Vagina (tissue), 2 donors: ENCODE measurements at places on chromosomes 7 and 10.

- no peaks in the 10 kb centered on the region for H3K27me3 ChIP-seq
- no peak for DNase-seq
- H3K27ac ChIP-seq, result no peak overlapping the region
- H3K36me3 ChIP-seq, result no peaks in the 10 kb centered on the region
These were observed 29.4 kb upstream of the CACNA2D1 start for GRCh38 chr7:82472966-82473365.

DNA sequence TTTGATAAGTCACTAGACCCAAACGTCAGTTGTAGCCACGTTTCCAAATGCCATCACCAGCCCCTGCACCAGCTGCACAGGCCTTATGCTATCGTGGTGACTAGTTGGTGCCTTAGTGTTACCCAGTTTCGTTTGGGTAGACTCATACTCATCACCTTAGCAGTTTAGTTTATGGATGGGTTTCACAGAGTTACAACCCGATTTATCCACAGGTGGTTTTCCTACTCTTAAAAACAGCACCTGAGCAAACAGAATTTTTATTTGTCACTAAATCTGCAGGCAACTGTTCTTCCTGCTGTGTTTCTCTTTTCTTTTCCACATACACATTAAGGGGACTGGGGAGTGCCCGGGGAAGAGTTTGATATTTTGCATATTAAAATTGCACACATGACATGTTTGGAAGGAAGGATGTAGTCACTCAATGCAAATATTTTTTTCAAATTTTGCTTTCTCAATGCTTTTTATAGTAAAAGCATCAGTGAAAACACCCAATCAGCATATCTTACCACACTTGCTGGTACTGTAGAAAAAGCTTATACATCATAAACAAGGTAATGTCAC lies 41.6 kb downstream of the PDSS1 start:
- DNase-seq, result no peak
- H3K27ac ChIP-seq, result no peak overlapping the region
- no peak overlapping the region for H3K4me3 ChIP-seq
- no peaks in the 10 kb centered on the region for H3K36me3 ChIP-seq

DNA sequence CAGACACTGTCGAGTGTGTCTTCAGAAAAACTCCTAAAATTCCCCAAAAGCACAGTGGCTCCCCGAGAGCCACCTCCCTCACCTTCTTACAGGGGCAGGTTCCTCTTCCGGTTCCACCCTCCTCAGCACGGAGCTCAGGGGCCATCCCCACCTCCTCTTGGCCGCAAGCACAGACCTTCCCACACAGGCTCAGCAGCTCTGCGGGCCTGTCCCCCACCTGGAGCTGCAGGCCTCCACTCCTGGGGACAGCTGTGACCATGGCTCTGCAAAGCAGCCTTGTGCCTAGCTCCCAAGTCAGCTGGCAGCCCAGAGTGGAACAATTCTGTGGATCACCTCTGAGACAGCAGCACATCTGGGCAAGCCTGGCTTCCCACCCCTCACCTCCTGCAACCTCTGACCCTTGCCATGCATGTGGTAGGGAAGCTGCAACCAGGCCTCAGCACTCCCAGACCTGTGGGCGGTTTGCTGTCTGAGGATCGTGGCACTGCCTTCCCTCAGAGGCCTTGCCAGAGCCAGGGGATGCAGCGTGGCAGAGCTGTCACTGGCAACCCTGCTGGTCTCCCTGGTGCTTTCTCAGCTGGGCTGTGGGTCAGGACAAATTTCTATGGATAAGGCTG lies 79.7 kb downstream of the ALOX5 start:
- no peak overlapping the region for H3K27ac ChIP-seq
- no peaks in the 10 kb centered on the region for H3K27me3 ChIP-seq
- no peaks in the 10 kb centered on the region for H3K4me1 ChIP-seq
- no peak for DNase-seq

- no peaks in the 10 kb centered on the region for H3K27me3 ChIP-seq
- no peak overlapping the region for H3K4me3 ChIP-seq
- no peaks in the 10 kb centered on the region for H3K4me1 ChIP-seq
- H3K27ac ChIP-seq, result no peak overlapping the region
- DNase-seq, result no peak
These were observed 29.3 kb upstream of the ITGB8 start for GRCh38 chr7:20301311-20301939.

- no peaks in the 10 kb centered on the region for H3K36me3 ChIP-seq
- H3K27me3 ChIP-seq, result no peaks in the 10 kb centered on the region
- DNase-seq, result no peak
- H3K4me1 ChIP-seq, result peaks cover 26% of the 10 kb centered on the region
These were observed 210.2 kb downstream of the JAZF1 start for GRCh38 chr7:27970350-27970749.

DNA sequence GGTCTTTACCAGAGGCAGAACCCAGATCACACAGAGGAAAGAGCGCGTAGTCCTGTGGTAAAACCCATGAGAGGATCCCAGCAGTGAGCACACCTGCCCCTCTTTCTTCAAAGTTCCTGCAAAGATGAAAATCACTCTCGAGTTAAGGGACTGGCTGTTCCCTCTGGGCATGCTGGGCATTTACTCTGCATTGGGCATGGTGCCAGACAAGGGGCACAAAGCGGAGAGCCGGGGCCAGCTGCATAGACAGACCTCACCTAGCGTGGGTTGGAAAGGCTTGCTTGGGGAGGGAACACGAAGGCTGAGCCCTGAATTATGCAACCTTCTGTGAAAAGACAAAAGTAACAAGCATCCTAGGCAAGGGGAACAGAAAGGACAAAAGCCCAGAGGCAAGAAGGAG lies 120.0 kb upstream of the TCERG1L start:
- no peak overlapping the region for H3K4me3 ChIP-seq
- no peaks in the 10 kb centered on the region for H3K27me3 ChIP-seq
- no peak overlapping the region for H3K27ac ChIP-seq

GRCh38 chr10:56095506-56096225 lies 265.4 kb downstream of the ZWINT start:
- no peak overlapping the region for H3K4me3 ChIP-seq
- no peaks in the 10 kb centered on the region for H3K4me1 ChIP-seq
- H3K27ac ChIP-seq, result no peak overlapping the region
- DNase-seq, result no peak
- H3K36me3 ChIP-seq, result no peaks in the 10 kb centered on the region

- no peak overlapping the region for H3K4me3 ChIP-seq
- H3K4me1 ChIP-seq, result peaks cover 31% of the 10 kb centered on the region
- DNase-seq, result no peak
- no peaks in the 10 kb centered on the region for H3K36me3 ChIP-seq
These were observed 6.0 kb downstream of the RBM48 start for GRCh38 chr7:92534572-92534971.

- no peaks in the 10 kb centered on the region for H3K36me3 ChIP-seq
- H3K4me3 ChIP-seq, result no peak overlapping the region
- H3K27me3 ChIP-seq, result no peaks in the 10 kb centered on the region
These were observed 21.4 kb downstream of the DPCD start for GRCh38 chr10:101609481-101609880.

DNA sequence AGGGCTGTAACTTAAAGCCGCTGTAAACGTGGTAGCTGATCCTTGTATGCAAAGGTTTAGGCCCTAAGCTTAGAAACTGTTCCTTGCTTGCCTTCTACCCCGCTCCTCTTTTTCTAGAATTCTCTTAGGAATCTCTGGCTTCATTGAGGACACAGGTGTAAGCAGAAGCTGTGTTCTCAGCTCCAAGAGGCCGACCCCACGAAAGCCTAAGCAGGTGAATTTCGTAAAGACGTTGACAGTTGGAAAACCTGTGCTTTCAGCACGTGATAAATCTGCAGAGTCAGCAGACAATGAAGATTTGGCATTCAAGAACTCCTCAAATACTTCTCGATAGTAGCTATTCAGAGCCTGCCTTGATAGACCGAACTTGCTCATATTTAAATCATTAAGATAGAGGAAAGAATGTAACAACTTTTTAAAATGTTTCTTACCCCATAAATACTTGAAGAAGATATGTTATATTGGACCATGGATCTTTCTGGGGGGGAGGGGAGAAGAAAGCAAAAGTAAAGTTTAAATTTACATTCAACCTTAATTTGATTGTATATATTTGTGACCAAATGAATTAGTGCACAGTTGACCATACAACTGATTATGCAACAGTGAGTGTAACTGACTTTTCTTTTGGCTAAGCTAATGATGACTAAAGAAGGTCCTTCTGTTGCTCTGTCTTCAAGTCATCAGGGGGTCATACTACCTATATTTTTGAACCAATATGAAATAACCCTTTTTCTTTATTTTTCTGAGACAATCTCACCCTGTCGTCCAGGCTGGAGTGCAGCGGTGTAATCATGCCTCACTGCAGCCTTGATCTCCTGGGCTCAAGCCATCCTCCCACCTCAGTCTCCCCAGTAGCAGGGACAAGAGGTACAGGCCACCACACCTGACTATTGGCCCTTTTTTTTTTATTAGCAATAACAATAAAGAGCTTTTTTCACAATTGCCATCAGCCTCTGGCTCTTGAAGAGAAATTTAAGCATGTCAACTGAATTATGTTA lies 1.2 kb upstream of the GDI2 start:
- DNase-seq, result no peak
- H3K4me1 ChIP-seq, result peaks cover 41% of the 10 kb centered on the region
- H3K27ac ChIP-seq, result peak overlapping the region; percentile 99
- H3K4me3 ChIP-seq, result peak overlapping the region; percentile 100
- H3K27me3 ChIP-seq, result no peaks in the 10 kb centered on the region

GRCh38 chr10:112678581-112678980 lies 231.6 kb downstream of the VTI1A start:
- DNase-seq, result no peak
- H3K27ac ChIP-seq, result no peak overlapping the region
- H3K4me3 ChIP-seq, result no peak overlapping the region
- no peaks in the 10 kb centered on the region for H3K36me3 ChIP-seq

GRCh38 chr7:130292682-130293257 lies at the start of gene CPA4:
TSS of gene CPA4 (plus strand) at chr7:130293161. CDS start at chr7:130293181, 20 bp downstream.
- no peak within 1 kb of the TSS for H3K4me3 ChIP-seq
- H3K27ac ChIP-seq, result no peak within 1 kb of the TSS
- no peaks in the 10 kb centered on the region for H3K27me3 ChIP-seq
- DNase-seq, result no peak
- H3K36me3 ChIP-seq, result no peaks in the 10 kb centered on the region
- peaks cover 8% of the 10 kb centered on the region for H3K4me1 ChIP-seq

DNA sequence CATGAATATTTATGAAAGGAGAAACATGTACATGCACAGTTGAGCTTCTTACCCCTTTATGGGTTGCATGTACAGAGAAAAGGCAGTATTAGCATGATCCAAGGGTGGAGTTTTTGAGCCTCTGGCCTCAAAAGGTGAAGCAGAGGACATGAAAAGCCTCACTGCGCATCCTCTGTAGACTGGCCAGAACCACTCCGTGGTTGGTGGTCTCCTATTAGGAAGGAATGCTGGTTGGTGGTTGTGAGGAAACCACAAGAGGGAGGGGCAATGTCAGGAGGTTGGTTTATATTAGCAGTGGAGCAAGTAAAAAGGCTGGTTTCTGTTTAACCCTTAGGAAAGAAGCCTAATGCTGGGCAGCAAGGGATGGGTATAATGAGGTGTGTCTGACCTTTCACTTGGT lies 37.5 kb downstream of the AHCYL2 start:
- no peaks in the 10 kb centered on the region for H3K36me3 ChIP-seq
- DNase-seq, result no peak
- H3K4me3 ChIP-seq, result no peak overlapping the region
- H3K27me3 ChIP-seq, result no peaks in the 10 kb centered on the region

GRCh38 chr7:4730971-4731370 lies 44.5 kb upstream of the AP5Z1 start:
- no peak overlapping the region for H3K4me3 ChIP-seq
- H3K27me3 ChIP-seq, result no peaks in the 10 kb centered on the region
- no peak overlapping the region for H3K27ac ChIP-seq
- no peaks in the 10 kb centered on the region for H3K36me3 ChIP-seq

- H3K4me1 ChIP-seq, result peaks cover 13% of the 10 kb centered on the region
- no peak overlapping the region for H3K4me3 ChIP-seq
- no peak for DNase-seq
- no peak overlapping the region for H3K27ac ChIP-seq
These were observed 4.8 kb upstream of the CAMK1D start for GRCh38 chr10:12344375-12345110.

DNA sequence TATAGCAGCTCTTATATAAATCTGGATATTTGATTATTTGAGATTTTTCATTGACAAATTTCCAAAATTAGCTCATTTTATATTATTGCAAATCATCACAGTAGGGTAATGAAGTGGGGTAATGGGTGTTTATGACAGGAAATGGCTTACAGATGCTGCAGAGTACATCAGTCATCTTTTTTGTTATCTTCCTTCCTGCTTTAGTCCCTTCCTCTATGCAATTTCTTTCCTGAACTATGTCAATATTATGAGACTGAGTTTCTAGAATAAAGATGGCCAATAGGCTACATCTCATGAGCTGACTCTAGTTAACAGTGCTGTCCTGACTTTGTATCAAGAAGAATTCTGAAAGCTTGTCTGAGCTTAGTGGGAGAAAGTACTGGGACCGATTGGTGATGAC lies 244.5 kb downstream of the XPNPEP1 start:
- no peaks in the 10 kb centered on the region for H3K27me3 ChIP-seq
- no peak overlapping the region for H3K4me3 ChIP-seq
- no peaks in the 10 kb centered on the region for H3K4me1 ChIP-seq
- no peak overlapping the region for H3K27ac ChIP-seq

DNA sequence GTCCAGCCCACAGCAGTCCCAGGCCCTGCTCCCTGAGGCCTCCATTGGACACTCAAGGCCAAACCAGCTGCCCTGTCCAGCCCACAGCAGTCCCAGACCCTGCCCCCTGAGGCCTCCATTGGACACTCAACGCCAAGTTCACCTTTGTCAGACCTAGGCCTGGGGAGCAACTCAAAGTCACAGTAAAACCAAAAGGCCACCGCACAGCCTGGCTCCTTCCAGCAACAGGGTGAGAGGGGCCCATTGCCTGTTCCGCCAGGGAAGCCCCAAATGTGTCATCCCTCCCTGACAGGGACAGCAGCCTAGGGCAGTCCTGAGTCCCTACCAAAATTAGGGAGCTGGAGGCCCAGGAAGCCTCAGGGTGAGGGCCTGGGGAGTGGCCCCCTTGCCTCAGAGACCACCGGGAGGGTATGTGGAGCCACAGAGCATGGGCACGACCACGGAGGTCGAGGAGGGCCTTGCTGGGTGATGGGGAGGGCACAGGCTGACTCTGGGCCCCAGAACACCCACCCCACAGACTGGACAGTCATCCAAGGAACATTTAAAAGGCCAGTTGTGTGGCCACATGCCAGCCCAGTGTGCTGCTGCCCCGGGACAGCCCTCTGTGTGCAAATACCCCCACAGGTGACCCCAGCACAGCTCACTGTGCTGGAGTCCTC lies 66.5 kb upstream of the PPP2R2D start:
- no peak overlapping the region for H3K4me3 ChIP-seq
- H3K4me1 ChIP-seq, result no peaks in the 10 kb centered on the region
- no peak for DNase-seq

DNA sequence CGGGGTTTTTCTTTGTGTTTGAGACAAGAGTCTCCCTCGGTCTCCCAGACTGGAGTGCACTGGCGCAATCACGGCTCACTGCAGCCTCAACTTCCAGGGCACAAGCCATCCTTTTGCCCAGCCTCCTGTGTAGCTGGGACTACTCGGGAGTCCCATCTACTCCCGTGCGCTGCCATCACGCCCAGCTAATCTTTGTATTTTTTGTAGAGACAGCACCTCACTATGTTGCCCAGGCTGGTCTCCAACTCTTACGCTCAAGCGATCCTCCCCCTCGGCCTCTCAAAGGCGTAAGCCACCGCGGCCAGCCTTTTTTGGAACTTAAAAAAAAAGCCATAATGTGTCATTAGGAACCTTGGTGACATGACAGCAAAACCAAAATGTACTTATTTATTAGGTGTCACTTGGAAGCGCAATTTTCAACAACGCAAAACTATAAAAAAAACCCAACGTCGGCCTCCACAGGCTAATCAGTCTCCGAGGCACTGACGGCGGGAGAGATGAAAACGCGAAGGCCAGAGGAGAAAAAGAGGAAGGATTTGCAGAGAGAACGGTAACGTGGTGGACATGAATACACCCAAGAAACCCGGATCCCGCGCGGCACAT lies 911 bp upstream of the HNRNPH3 start:
- peak; percentile 89 for DNase-seq
- peak overlapping the region; percentile 100 for H3K27ac ChIP-seq
- peaks cover 46% of the 10 kb centered on the region for H3K4me1 ChIP-seq
- H3K36me3 ChIP-seq, result no peaks in the 10 kb centered on the region
- no peaks in the 10 kb centered on the region for H3K27me3 ChIP-seq
- peak overlapping the region; percentile 97 for H3K4me3 ChIP-seq
